ENCODE measurements at places on chromosomes 7 and 10.

- peak; percentile 54 for DNase-seq
Measured at GRCh38 chr10:93701866-93702209, 554 bp downstream of the FRA10AC1 start.

DNA sequence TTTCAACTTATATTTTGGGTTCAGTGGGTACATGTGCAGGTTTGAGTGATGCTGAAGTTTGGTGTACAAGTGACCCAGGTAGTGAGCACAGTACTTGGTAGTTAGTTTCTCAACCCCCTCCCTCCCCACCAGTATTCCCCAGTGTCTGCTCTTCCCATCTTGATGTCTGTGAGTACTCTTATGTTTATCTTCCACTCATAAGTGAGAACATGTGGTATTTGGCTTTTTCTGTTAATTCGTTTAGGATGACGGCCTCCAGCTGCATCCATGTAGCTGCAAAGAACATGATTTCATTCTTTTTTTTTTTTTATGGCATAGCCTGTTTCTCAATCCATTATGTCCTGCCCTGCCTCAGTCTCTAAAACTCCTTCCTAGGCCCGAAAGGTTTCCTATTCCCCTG lies 222.1 kb downstream of the WDR37 start:
- no peak for DNase-seq

DNA sequence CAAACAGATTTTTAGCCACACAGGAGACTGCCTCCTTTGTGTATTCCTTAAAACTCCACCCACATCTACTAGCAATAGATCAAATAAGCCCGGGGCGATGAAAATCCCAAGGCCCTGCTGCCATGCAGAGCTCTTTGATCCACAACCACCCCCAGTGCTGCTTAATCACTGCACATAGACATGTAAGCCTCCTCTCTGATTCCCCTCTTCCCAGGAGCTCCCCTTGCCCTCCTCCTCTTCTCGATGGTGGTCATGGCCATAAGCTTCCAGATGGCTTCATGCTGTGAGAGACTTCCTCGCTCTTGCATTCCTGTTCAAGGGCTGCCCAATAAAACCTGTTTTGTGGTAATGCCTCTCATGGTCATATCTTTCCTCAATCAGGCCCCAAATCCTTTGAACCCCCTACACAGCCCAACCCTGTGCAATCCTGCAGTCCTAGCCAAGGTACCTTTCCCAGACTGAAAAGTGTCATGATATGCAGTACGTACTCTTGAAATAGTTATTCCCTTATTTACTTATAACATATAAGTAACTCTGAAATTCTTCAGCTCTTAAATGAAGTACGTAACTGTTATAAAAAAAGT lies 158.5 kb downstream of the CACNA2D1 start:
- DNase-seq = peak; percentile 74

DNA sequence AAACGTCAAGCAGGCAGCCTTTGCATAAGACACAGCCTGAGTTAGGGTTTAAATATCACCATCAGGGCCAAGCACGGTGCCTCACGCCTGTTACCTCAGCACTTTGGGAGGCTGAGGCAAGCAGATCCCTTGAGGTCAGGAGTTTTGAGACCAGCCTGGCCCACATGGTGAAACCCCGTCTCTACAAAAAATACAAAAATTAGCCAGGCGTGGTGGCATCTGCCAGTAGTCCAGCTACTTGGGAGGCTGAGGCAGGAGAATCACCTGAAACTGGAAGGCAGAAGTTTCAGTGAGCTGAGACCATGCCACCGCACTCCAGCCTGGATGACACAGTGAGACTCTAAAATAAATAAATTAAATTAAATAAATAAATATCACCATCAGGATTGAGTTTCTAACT lies 33.0 kb downstream of the SRPK2 start:
- DNase-seq = no peak

GRCh38 chr7:233249-234035 lies 41.1 kb downstream of the FAM20C start:
- no peak for DNase-seq
